ENCODE measurements at places on chromosomes 3 and 15. TPM values are rescaled to one million over a fixed set of nuclear protein-coding genes. Genes with fewer than 3 reads are reported as not detected.

DNA sequence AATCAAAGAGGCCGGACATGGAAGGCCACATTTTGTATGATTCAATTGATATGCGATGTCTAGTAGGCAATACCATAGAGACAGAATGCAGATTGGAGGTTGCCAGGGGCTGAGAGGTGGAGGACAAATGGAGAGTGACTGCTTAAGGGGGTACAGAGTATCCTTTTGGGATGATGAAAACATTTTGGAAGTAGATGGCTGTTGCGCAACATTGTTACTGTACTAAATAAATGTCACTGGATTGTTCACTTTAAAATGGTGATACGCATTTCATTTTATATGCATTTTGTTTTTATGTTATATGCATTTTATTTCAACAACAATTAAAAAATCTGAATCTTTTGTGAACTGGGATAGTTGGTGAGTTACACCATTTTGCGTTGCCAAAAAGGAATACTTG, 99.7 kb upstream of the AGBL1 start:
- no peak overlapping the region for H3K27ac ChIP-seq
- no peaks in the 10 kb centered on the region for H3K4me1 ChIP-seq
- H3K4me3 ChIP-seq, result no peak overlapping the region
- H3K27me3 ChIP-seq, result peaks cover 3% of the 10 kb centered on the region
- no peaks in the 10 kb centered on the region for H3K36me3 ChIP-seq
- DNase-seq, result no peak

GOLGA8F gene
- polyA plus RNA-seq, result not detected

DNA sequence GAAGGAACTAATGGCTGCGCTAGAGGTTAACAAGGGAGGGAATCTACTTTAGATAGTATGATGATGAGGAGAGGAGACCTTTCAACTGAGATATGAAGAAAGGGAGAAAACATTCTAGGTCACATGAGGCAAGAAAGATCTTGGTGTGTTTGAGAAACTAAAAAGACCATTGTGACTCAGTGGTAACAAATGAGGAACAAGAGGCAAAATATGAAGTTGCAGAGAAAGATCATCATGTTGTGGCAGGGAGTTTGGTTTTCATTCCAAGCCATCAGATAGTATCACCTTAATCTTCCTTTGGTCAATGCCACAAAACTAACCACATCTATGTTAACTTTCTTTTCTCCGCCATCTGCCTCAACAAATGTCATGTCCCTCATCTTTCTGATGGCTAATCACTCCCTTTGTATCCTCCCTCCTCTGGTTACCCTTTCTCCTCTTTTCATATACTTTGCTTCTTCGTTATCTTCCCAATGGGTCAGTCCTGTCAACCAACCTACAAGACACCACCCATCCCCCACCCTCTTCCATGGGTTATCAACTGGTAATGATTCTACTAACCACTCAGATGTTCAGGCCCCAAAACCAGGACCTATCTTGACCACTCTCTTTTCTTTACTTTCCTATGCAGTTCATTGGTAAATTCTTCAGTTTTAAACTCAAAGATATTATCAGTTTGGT, 2.4 kb upstream of the PDCD6IP start:
- no peak overlapping the region for H3K27ac ChIP-seq
- H3K36me3 ChIP-seq, result no peaks in the 10 kb centered on the region
- DNase-seq, result no peak
- no peaks in the 10 kb centered on the region for H3K27me3 ChIP-seq

- no peaks in the 10 kb centered on the region for H3K4me1 ChIP-seq
- H3K36me3 ChIP-seq, result no peaks in the 10 kb centered on the region
- H3K4me3 ChIP-seq, result no peak overlapping the region
- no peak overlapping the region for H3K27ac ChIP-seq
These were observed 149.7 kb upstream of the SPRED1 start for GRCh38 chr15:38102972-38103371.

GRK7 gene
- 0.05 TPM for polyA plus RNA-seq

- H3K4me1 ChIP-seq, result peaks cover 45% of the 10 kb centered on the region
- peak; percentile 62 for DNase-seq
- peaks cover 2% of the 10 kb centered on the region for H3K36me3 ChIP-seq
These were observed 12.6 kb downstream of the PLCL2 start for GRCh38 chr3:16897254-16897926.

DNA sequence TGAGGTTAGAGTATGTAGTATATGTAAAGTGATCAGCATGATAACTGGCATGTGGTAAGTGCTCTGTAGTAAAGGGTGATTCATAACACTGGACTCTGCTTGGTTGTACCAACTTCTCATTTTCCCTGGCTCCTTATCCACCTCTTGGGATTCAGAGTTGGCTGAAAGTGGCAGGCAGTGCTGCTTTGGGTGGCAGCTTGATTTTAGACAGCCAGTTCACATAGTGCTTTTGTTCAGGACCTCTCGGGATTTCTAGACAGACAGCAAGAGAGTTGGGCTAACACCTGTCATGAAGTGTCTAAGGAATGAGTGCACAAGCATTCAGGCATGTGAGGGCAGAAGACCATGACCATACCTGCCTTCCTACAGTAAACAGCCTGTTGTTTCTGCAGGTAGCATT, 69.0 kb downstream of the RBM6 start:
- no peak overlapping the region for H3K27ac ChIP-seq
- peaks cover 17% of the 10 kb centered on the region for H3K36me3 ChIP-seq
- H3K4me3 ChIP-seq, result no peak overlapping the region
- no peaks in the 10 kb centered on the region for H3K4me1 ChIP-seq

GRCh38 chr15:77747175-77748077, 114.7 kb upstream of the LINGO1 start:
- H3K4me1 ChIP-seq, result no peaks in the 10 kb centered on the region
- DNase-seq, result no peak
- no peak overlapping the region for H3K4me3 ChIP-seq
- no peak overlapping the region for H3K27ac ChIP-seq
- H3K36me3 ChIP-seq, result no peaks in the 10 kb centered on the region

HCN4 gene
- not detected for polyA plus RNA-seq

CNTN4 gene
- polyA plus RNA-seq, result not detected

SLC15A2 gene
- 0.13 TPM for polyA plus RNA-seq

GRCh38 chr3:30508339-30508738, 98.1 kb upstream of the TGFBR2 start:
- DNase-seq, result no peak
- no peaks in the 10 kb centered on the region for H3K36me3 ChIP-seq
- H3K27ac ChIP-seq, result no peak overlapping the region
- no peaks in the 10 kb centered on the region for H3K4me1 ChIP-seq
- no peaks in the 10 kb centered on the region for H3K27me3 ChIP-seq

DNA sequence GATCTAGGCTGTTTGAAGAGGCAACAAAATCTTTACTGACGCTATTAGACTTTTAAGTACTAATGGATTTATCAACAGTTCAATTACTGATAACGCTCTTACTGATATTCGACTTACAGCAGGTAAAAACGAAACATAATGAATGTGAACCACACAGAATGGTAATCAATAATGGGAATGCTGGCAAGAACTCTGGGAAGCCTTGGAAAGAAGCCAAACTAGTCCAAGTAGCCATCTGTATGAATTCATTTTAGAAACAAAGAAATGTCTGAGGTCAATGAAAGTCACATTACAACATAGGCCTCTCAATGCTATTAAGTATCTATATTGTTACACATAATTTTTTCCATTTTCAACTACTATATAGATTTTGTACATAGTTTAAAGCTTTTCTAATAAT, 130.0 kb downstream of the DMXL2 start:
- DNase-seq, result no peak
- no peaks in the 10 kb centered on the region for H3K4me1 ChIP-seq
- H3K4me3 ChIP-seq, result no peak overlapping the region
- no peaks in the 10 kb centered on the region for H3K36me3 ChIP-seq

DNA sequence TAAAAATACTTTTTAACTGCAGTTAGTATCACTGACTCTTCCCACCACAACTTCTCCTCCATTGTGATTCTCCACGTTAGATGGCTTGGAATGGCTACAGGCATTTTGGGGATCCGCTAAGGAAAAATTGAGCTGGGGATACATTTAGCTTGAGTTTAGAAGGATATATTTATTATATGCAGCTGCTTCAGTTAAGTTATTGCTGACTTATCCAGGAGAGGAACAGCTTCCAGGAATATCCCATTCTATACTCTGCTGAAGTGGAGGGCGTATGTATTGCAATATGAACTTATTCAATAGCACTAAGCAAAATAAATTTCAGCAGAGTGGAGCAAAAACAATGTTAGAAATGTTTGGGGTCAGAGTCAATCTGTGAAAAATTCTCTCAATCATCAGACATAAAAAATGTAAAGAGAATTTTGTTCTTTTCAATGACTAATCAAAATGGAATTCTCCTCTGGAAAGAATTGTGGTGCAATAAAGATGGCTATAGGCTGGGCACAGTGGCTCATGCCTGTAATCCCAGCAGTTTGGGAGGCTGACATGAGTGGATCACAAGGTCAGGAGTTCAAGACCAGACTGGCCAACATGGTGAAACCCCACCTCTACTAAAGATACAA, 84.7 kb downstream of the NCEH1 start:
- DNase-seq, result no peak
- no peaks in the 10 kb centered on the region for H3K4me1 ChIP-seq
- H3K27me3 ChIP-seq, result no peaks in the 10 kb centered on the region
- no peak overlapping the region for H3K4me3 ChIP-seq

GRCh38 chr3:74423867-74424266, 190.6 kb downstream of the CNTN3 start:
- H3K4me3 ChIP-seq, result no peak overlapping the region

DNA sequence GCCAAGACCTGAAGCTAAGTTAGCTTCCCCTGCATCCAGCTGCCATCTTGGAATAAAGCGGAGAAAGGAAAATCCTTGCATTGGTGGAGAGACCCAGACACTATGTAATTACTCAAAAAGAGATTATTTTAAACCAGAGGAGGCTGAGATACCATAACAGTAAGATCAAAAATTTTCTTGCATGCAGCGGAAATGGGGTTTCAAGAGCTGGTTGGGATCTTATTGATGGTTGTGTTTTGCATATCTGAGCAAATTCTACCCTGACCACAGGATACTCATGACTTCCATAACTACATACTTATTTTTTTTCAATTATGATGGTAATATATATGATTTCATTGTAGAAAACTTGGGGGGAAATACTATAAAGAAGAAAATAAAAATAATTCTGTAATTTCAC, 17.5 kb downstream of the TMEM158 start:
- no peak for DNase-seq
- H3K4me1 ChIP-seq, result peaks cover 15% of the 10 kb centered on the region
- no peak overlapping the region for H3K27ac ChIP-seq
- no peaks in the 10 kb centered on the region for H3K36me3 ChIP-seq
- no peaks in the 10 kb centered on the region for H3K27me3 ChIP-seq

CLRN1 gene
- polyA plus RNA-seq, result not detected

GRCh38 chr3:39183211-39184080, 8.9 kb downstream of the XIRP1 start:
- H3K4me1 ChIP-seq, result peaks cover 29% of the 10 kb centered on the region
- no peak overlapping the region for H3K4me3 ChIP-seq
- H3K27ac ChIP-seq, result no peak overlapping the region
- H3K27me3 ChIP-seq, result no peaks in the 10 kb centered on the region

APOD gene
- polyA plus RNA-seq, result not detected

DNA sequence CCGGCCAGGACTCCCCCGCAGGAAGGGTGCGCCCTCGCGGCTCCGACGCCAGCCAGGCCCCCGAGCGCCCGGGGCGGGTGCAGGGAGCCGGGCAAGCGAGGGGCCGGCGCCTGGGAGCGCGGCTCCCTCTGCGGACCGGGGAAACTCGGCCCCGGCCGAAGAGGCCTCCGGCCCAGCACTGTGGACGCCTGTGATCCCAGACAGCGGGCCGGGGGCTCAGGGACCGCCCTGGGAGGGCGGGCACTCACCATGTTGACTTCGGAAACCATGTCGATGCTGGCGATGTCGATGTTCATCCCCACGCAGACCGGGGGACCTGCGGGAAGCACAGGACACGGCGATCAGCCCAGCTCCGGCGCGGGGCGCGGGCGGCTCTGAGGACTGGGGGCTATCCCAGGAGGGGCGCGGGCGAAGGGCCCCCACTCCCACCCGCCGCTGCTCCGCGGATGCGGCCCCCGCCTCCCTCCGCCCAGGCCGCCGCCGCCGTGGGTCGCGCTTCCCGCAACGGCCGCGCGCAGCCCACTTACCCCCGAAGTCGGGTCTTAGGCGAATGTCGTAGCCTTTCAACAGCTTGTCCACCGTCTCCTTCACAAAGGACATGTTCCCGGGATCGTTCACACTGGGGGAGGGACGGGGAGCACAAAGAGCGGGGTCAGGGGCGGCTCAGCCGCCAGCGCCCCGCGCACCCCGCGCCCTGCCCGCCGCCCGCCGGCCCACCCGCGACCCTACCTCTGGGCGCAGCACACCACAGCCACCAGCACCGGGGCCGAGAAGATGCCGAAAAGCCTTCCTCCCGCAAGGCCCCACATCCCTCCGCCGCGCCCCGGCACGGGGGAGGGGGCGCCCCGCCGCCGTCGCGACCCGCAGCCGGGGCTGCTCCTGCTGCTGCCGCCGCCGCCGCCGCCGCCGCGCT, at the start of gene GABRB3:
Gene GABRB3 (minus strand): TSS at position 913 of the 913 bp plus-strand sequence.
- no peak for DNase-seq
- H3K4me3 ChIP-seq, result no peak within 1 kb of the TSS
- H3K27ac ChIP-seq, result no peak within 1 kb of the TSS
- peaks cover 4% of the 10 kb centered on the region for H3K27me3 ChIP-seq
- H3K36me3 ChIP-seq, result no peaks in the 10 kb centered on the region

DNA sequence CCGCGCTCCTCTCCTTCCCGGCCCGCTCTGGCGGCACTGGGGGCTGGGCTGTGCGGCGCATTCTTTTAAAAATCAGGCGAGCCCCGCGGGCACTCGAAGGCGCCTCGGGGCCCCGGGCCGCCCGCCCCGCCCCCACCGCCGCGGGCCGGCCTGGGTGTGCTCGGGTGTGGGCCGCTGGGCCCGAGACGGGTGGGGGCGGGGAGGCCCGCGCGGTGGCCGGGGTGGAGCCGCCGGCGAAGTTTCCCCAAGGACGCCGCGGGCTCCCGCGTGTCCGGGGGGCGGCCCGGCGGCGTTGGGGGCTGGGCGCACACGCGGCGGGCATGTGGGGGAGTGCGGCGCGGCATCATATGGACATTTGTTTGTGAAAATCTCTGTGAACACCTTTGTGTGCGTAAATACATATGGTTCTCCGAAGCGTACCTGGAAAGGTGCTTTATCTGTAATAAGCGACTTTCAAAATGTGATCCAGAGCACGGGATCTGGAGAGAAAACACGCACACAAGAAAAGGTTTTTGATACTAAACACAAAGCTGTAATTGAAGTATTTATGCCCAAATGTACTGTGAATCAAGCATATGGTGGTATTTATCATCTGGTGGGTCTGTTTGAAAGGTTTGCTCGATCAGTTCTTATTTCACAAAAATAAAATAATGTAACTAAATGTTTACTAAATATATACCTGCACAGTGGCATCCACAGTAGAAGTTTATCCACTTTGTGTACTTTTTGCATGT, 612 bp upstream of the TBL1XR1 start:
- no peaks in the 10 kb centered on the region for H3K36me3 ChIP-seq
- DNase-seq, result no peak
- peaks cover 68% of the 10 kb centered on the region for H3K4me1 ChIP-seq

CCR8 gene
- 50.7 TPM for polyA plus RNA-seq

GRCh38 chr3:13706886-13707285, 158.0 kb downstream of the FBLN2 start:
- no peaks in the 10 kb centered on the region for H3K27me3 ChIP-seq
- H3K36me3 ChIP-seq, result no peaks in the 10 kb centered on the region
- no peak for DNase-seq
- H3K4me3 ChIP-seq, result no peak overlapping the region

Measured in CD4-positive, CD25-positive, alpha-beta regulatory T cell (primary cell).